ENCODE measurements at places on chromosomes 7 and 10. TPM values are rescaled to one million over a fixed set of nuclear protein-coding genes. Genes with fewer than 3 reads are reported as not detected.

DNA sequence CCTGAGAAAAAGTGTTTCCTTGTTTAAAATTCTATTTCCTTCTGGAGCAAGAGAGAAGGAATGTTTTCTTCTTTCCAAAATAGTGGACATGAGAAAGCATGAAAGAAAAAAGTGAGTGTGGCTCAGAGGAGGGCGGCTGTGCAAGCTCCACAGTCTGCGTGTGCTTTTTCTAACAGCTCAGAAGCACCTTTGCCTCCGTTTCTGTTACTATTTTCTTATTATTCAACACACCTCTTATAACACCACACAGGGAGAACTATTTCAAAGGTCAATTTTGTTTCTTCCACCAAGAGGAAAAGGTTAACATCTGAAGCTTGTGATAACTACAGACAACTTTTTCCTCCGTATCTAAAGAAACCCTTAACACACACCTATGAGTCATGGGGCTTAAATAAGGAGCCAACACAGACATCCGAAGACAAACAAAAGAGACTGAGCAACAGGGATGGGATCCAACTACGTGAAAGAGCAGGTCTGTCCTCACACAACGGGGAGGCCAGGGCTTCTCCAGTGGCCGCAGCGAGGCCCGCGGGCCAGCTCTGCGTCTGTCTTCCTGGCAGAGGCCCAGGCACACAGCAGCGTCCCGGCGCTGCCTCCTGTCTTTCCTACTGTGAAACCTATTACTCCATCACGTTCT, 36.2 kb upstream of the NCAPG2 start:
- no peak overlapping the region for H3K4me3 ChIP-seq
- H3K4me1 ChIP-seq, result no peaks in the 10 kb centered on the region
- no peak for DNase-seq
- H3K27me3 ChIP-seq, result no peaks in the 10 kb centered on the region
- H3K27ac ChIP-seq, result no peak overlapping the region

DNA sequence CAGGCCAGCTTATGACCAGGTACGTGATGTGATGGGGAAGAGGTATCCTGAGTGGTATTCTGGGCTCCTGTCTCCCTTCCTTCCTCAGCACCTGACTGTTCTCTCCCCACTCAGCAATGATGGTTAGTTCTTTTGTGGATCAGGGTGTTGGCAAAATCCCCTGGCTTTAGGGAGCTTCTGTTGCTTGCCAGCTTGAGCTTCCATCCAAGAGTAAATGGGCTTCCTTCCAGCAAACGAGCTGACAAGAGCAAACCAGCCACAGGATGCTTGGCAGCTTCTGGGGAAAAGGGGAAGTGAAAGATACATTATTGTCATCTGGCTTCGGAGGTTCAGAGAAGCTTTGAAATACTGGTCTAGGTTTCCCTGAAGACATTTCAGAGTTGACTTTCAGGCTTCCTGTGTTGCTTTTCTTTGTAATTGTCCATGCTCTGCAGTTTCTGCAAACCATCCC, 5.2 kb downstream of the DUSP5 start:
- H3K4me3 ChIP-seq, result peak overlapping the region; percentile 10
- peaks cover 84% of the 10 kb centered on the region for H3K4me1 ChIP-seq
- peaks cover 35% of the 10 kb centered on the region for H3K36me3 ChIP-seq
- no peak for DNase-seq
- no peaks in the 10 kb centered on the region for H3K27me3 ChIP-seq

DNA sequence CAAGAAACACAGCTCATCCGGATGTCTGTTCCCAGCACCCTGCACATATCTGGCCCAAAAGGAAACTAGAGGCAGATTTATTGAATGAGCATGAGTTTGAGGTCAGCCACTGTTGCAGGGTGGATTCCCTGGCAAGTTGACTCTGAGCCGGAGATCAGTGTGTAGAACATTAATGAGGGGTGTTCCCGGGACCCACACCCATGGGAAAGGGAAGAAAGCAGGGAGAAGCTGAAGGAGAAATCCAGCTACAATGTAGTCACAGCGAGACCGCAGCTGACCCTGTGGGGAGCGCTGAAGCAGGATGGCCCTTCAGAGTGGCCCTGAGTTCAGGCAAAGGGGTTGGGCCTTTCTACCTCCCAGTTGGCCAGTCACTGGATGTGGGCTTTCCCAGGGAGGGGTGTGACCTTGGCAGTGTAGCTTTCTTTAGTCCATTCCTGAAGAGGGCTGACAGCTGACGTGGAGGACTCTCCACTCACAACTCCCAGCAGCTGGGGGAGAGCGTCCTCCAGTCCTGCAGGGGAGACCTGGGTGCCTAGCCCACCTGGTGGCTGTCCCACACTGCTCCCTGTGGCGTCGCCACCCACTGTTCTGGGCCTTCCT, 324.2 kb upstream of the ZMIZ1 start:
- H3K27ac ChIP-seq, result no peak overlapping the region
- DNase-seq, result no peak
- no peak overlapping the region for H3K4me3 ChIP-seq
- no peaks in the 10 kb centered on the region for H3K27me3 ChIP-seq

- H3K27me3 ChIP-seq, result no peaks in the 10 kb centered on the region
- H3K4me1 ChIP-seq, result no peaks in the 10 kb centered on the region
- H3K27ac ChIP-seq, result no peak overlapping the region
Observed at GRCh38 chr10:82462910-82463551, 588.0 kb downstream of the NRG3 start.

GRCh38 chr10:11331046-11331577, 280.3 kb downstream of the USP6NL start:
- no peak overlapping the region for H3K4me3 ChIP-seq
- peaks cover 91% of the 10 kb centered on the region for H3K36me3 ChIP-seq
- H3K27me3 ChIP-seq, result no peaks in the 10 kb centered on the region
- H3K4me1 ChIP-seq, result peaks cover 10% of the 10 kb centered on the region
- no peak overlapping the region for H3K27ac ChIP-seq
- DNase-seq, result no peak

GRCh38 chr10:47029181-47030009, 118.2 kb downstream of the PTPN20 start:
- H3K4me3 ChIP-seq, result no peak overlapping the region
- no peaks in the 10 kb centered on the region for H3K27me3 ChIP-seq
- no peak for DNase-seq

AFAP1L2 gene
- total RNA-seq, result 0.36 TPM

NMT2 gene
- total RNA-seq, result 28.1 TPM

All from CD4-positive, alpha-beta T cell (primary cell).